GM04504 (cell line): ENCODE measurements at places on chromosomes 4 and X.

GRCh38 chrX:153763989-153764755 lies at the start of gene PLXNB3:
PLXNB3 (plus strand) TSS chrX:153764249; CDS start chrX:153765536, 1,287 bp downstream.
- peak; percentile 44 for DNase-seq

- peak; percentile 19 for DNase-seq
These were observed 53.8 kb downstream of the VSIG4 start for GRCh38 chrX:65985922-65986588.

DNA sequence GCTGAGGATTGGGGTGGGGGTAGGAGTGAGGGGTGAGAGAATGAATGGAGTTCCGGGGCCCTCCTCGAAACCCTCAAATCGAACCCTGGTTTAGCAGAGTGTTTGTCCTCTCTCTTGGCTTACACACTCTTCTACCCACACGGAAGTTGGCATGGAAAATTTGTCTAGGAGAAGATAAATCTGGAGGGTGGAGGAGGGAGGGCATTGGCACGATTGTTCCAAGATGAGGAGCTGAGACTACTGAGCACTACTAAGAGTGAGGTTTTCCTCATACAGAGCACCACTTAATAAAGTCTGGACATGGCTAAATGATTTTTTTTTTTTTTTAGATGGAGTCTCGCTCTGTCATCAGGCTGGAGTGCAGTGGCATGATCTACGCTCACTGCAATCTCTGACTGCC lies 33.4 kb downstream of the AKAP4 start:
- no peak for DNase-seq

DNA sequence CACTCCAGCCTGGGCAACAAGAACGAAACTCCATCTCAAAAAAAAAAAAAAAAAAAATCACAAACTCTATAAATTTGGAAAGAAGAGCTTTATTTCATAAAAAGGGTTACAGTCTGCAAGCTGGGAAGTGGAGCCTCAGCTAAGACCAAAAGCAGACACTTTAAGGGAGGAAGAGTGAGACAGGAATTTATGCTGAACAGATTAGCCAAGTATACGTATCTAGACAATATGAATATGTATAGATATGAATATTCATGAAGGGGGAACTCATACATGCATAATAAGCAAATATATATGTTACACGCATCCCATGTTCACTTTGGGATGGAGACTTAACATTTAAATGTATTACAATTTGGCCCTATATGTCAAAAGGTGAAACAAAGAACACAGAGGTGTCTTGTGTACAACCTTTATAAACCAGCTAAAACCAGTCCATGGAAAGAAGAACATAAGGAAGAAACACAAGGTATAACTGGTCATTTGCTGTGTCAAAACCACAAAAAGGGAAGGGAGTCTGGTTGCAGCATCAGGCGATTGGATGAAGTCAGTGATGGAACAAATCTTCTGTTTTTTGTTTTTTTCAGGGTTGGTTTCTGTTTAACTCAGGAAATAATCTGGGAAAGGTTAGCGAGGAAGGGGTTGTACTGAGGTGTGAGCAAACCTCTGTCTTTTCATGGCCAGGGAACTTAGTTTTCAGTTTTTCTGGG lies 130.0 kb upstream of the MAOA start:
- no peak for DNase-seq

- DNase-seq = no peak
These were observed 250.8 kb downstream of the ARHGAP24 start for GRCh38 chr4:85725721-85726170.

GRCh38 chrX:10099411-10099810 lies 57.4 kb upstream of the CLCN4 start:
- no peak for DNase-seq

- no peak for DNase-seq
These were observed 2.4 kb downstream of the MGST2 start for GRCh38 chr4:139668036-139668435.
